Endothelial cell (in vitro differentiated cells): ENCODE measurements at places on chromosomes 2 and 18.
A peak's percentile ranks its signal among the peaks of the same experiment; 100 is the strongest.

- no peak overlapping the region for H3K27ac ChIP-seq
- no peak overlapping the region for H3K4me3 ChIP-seq
- peaks cover 40% of the 10 kb centered on the region for H3K4me1 ChIP-seq
- no peak for DNase-seq
Observed at GRCh38 chr18:13445241-13445897, 226.8 kb downstream of the LDLRAD4 start.

DNA sequence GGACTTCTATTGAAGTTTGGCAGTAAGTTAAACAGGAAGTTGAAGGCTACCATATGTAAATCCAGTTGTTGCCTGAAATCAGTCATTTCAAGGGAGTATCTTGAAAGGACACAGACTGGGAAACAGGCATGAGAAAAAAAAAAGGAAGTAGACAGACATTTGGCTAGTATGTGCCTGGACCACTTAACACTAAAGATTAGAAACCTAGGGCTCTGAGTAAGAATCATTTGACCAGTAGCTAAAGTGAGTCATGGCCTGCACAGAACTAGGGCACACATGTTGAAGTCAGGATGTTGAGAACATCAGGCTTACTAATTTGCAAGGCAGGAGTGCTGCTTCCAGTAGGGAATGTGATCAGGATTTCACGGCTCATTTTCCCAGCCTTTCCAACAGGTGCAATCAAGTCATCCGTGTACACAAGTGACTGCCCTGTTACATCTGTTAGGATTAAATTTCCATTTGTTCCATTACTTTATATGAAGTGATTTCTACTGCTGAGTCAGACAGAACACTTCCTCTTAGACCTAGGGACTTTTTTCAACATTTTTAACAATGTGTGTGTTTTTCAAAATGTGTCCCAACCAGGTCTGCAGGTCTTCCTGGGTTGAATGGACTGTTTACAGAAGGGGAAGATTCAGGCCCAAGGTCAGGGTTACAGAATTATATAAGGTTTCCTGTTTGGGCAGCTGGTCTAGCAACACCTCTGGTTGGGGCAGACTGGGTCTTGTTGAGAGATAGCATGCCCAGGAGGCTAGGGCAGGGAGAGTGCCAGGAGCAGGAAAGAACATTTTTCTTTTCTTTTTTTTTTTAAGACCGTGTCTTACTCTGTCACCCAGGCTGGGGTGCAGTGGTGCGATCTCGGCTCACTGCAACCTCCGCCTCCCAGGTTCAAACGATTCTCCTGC, 145.6 kb downstream of the TGIF1 start:
- H3K4me1 ChIP-seq, result peaks cover 43% of the 10 kb centered on the region
- no peaks in the 10 kb centered on the region for H3K36me3 ChIP-seq
- no peak for DNase-seq
- H3K4me3 ChIP-seq, result peak overlapping the region; percentile 86
- H3K27me3 ChIP-seq, result peaks cover 9% of the 10 kb centered on the region

- H3K36me3 ChIP-seq, result no peaks in the 10 kb centered on the region
- H3K27me3 ChIP-seq, result peaks cover 6% of the 10 kb centered on the region
- peak; percentile 66 for DNase-seq
- peaks cover 4% of the 10 kb centered on the region for H3K4me1 ChIP-seq
Observed at GRCh38 chr2:60555066-60555782, 1.8 kb upstream of the BCL11A start.

DNA sequence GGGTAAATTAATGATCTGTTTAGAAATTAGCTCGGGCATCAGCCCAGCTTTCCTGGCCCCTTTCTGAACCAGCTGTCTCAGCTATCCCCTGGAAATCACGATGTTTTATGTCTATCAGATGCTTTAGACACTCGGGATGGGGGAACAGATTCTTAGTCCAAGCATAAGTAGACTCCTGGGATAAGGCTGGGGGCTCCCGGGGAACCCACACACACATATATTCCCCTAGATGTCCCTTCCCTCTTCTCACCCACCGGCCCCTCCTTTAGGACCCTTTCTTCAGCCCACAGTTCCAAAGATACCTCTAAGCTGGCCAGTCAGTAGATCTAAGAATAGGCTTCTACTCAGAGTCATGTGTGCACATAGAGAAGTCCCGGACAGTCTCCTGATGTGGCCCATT, 151.5 kb upstream of the COPS8 start:
- no peak overlapping the region for H3K4me3 ChIP-seq
- peaks cover 4% of the 10 kb centered on the region for H3K27me3 ChIP-seq
- no peak for DNase-seq
- no peaks in the 10 kb centered on the region for H3K36me3 ChIP-seq
- H3K27ac ChIP-seq, result no peak overlapping the region

DNA sequence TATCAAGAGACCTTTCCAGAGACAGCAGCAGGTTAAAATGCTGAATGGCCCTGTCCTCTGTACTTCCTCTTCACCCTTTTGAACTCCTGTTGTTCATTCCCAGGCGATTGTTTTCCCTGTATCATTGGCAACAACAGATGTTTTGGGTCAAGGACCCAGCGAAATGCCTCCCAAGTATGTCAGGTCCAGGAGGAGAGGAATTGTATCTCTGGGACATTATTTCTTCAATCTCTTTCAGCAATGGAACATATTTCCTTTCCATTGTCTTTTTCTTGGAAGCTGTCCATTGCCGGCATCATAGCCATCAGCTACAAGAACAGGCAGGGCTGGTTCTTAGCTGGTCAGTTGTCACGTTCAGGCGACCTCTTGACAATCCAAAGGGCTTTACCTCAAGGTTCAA, 76.2 kb downstream of the NRP2 start:
- DNase-seq, result no peak
- peaks cover 43% of the 10 kb centered on the region for H3K4me1 ChIP-seq
- H3K4me3 ChIP-seq, result no peak overlapping the region
- peak overlapping the region; percentile 59 for H3K27ac ChIP-seq
- peaks cover 58% of the 10 kb centered on the region for H3K36me3 ChIP-seq

- no peaks in the 10 kb centered on the region for H3K36me3 ChIP-seq
- H3K27ac ChIP-seq, result no peak overlapping the region
- no peak overlapping the region for H3K4me3 ChIP-seq
- no peak for DNase-seq
- H3K4me1 ChIP-seq, result peaks cover 4% of the 10 kb centered on the region
Observed at GRCh38 chr2:209702775-209703174, 68.9 kb upstream of the UNC80 start.

- H3K27me3 ChIP-seq, result peaks cover 4% of the 10 kb centered on the region
- no peaks in the 10 kb centered on the region for H3K4me1 ChIP-seq
- no peak for DNase-seq
- no peak overlapping the region for H3K27ac ChIP-seq
- H3K36me3 ChIP-seq, result peaks cover 24% of the 10 kb centered on the region
Observed at GRCh38 chr2:148953426-148953825, 78.4 kb downstream of the KIF5C start.

- no peak for DNase-seq
- H3K27ac ChIP-seq, result no peak overlapping the region
- H3K27me3 ChIP-seq, result no peaks in the 10 kb centered on the region
- H3K36me3 ChIP-seq, result no peaks in the 10 kb centered on the region
- no peaks in the 10 kb centered on the region for H3K4me1 ChIP-seq
Observed at GRCh38 chr2:7721413-7721995, 804.3 kb downstream of the RNF144A start.

- peaks cover 9% of the 10 kb centered on the region for H3K27me3 ChIP-seq
- no peak overlapping the region for H3K27ac ChIP-seq
- H3K4me3 ChIP-seq, result no peak overlapping the region
Observed at GRCh38 chr2:121333231-121333630, 48.2 kb upstream of the TFCP2L1 start.

GRCh38 chr18:58364876-58365528, 263.9 kb downstream of the ALPK2 start:
- DNase-seq, result no peak
- peaks cover 2% of the 10 kb centered on the region for H3K27me3 ChIP-seq
- H3K4me1 ChIP-seq, result peaks cover 20% of the 10 kb centered on the region
- no peak overlapping the region for H3K4me3 ChIP-seq

DNA sequence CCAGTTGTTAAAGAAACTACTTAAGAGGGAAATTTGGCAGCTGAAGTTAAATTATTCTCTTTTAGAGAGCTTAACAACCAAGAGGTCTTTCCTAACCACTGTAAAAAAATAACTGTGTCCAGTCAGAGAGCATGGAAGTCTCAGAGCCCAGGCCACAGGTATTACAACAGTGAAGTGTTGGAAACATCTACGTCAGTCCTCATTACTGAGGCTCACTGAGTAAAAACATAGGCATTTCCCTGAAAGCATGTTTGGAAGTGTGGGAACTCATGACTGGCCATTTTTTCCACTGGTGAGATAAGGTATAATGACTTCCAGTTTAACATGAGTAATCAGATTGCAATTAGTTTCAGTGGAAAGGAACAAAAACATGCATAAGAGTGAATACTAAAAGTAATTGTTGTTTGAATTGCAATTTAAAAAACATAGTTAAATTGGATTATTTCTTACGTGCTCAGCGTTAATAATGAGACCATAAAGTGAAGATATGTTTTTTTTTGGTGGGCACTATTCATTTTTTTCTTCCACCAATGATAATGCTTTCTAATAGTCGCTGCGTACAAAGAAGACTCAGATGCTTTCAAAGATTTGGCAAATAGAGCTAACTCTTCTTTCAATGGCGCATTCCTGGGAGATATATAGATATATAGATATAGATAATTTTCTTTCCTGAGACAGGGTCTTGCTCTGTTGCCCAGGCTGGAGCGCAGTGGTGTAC, 60.8 kb downstream of the EFEMP1 start:
- no peaks in the 10 kb centered on the region for H3K27me3 ChIP-seq
- DNase-seq, result no peak
- no peak overlapping the region for H3K4me3 ChIP-seq
- no peak overlapping the region for H3K27ac ChIP-seq
- H3K4me1 ChIP-seq, result no peaks in the 10 kb centered on the region

DNA sequence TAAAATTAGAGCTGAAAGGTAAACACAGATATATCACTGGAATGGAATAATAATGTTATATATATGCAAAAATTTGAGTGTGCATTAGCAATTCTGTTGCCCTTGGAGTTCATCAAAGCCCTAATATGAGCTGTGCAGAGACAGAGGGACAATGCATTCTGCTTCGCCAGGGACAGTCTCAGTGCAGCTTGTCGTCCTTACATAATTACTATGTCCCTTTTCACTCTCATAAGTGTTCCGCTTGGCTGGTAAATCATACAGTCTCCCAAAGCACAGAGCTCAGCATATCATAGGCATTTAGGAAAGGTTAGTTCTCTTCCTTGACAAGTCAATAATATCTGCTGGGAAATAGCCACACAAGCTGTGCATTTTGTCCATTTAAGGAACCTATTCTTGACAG, 30.7 kb downstream of the MAPK4 start:
- DNase-seq, result no peak
- no peaks in the 10 kb centered on the region for H3K36me3 ChIP-seq
- no peak overlapping the region for H3K4me3 ChIP-seq
- H3K27ac ChIP-seq, result no peak overlapping the region
- peaks cover 6% of the 10 kb centered on the region for H3K27me3 ChIP-seq

- peaks cover 3% of the 10 kb centered on the region for H3K27me3 ChIP-seq
- H3K27ac ChIP-seq, result no peak overlapping the region
- DNase-seq, result no peak
- no peaks in the 10 kb centered on the region for H3K36me3 ChIP-seq
- H3K4me1 ChIP-seq, result peaks cover 21% of the 10 kb centered on the region
- no peak overlapping the region for H3K4me3 ChIP-seq
Observed at GRCh38 chr2:207243601-207244000, 77.9 kb upstream of the KLF7 start.

DNA sequence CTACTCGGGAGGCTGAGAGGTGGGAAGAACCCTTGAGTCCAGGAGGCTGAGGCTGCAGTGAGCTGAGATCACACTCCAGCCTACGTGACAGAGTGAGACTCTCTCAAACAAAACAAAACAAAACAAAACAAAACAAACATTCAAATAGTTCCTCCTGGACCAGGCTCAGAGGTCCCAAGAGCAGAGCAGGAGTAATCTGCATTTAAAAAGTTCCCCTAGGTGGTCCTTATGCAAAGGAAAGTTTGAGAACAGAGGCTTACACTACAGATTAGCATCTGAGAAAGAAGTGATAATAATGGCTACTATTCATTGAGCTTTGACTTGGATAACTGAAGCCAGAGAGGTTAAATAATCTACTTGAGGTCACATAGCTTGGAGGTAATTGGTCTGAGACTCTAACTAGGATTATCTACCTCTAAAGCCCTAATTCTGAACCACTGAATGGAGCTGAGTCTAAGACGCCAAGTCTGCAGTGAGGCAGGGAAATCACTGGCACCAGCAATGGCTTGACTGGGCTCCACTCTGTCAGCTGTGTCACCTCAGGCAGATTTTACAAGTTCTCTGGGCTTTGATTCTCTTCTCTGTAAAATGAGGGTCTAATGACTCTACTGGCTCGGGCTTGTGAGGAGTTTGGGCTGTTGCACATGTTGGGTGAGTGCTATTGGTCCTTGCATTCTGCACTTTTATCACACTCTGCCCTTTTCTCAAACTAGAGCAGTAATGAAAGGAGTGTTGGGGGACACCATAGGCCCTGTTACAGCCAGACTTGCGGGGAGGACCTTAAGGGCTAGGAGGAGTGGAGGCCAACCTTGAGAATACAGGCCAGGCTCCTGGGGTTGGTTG, 29.2 kb upstream of the DLX2 start:
- H3K36me3 ChIP-seq, result no peaks in the 10 kb centered on the region
- no peaks in the 10 kb centered on the region for H3K4me1 ChIP-seq
- peaks cover 2% of the 10 kb centered on the region for H3K27me3 ChIP-seq
- no peak for DNase-seq
- H3K4me3 ChIP-seq, result no peak overlapping the region

DNA sequence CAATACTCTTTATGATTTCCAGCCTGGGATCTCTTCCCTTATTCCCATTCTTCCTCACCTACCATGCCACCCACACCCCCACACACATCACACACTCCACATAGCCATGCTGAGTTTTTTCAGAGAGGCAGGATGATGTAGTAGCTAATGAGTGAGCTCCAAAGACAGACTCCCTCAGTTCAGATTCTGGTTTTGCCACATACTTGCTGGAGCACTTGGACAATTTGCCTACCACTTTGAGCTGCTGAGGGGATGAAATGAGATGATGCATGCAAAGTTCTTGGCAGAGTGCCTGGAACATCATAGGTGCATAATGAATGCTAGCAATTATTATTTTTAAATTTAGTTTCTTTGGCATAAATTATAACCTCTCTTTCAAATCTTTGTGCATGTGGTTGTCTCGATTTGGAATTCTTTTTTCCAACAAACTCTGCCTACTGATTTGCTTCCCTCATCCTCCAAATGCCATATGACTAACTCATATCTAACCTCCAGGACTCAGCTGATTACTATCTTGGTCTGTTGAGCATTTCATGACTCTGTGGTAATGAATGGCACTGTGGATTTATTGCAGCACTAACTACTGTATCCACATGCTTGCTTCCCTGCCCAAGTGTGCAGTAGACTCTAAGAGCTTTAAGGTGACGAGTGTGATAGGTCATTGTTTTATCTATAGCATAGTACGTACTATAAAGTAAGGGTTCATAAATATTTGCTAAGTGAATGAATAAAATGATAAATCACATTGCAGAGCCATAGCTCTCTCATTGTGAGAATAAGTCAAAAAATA, 99.1 kb downstream of the TACR1 start:
- peaks cover 9% of the 10 kb centered on the region for H3K4me1 ChIP-seq
- no peak overlapping the region for H3K4me3 ChIP-seq
- H3K27ac ChIP-seq, result no peak overlapping the region
